ENCODE measurements at places on chromosomes 12 and 14.

DNA sequence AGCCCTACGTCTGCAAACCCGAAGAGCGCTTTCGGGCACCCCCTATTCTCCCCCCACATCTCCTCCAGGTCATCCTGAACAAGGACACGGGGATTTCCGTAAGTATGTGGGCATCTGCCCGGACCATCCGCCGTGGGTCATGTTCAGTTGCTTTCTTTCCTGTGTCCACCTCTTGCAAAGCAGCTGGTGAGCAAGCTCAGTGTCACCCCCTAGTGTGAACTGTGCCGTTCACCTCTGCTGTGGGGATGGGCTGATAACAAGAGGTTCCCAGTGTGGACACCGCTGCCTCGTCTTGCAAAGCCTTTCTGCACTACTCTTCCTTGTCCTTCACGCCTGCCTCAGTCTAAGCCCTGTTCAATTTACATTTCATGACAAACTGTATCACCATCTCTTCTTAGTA lies 8.6 kb downstream of the PRKAB1 start:
- DNase-seq, result no peak

DNA sequence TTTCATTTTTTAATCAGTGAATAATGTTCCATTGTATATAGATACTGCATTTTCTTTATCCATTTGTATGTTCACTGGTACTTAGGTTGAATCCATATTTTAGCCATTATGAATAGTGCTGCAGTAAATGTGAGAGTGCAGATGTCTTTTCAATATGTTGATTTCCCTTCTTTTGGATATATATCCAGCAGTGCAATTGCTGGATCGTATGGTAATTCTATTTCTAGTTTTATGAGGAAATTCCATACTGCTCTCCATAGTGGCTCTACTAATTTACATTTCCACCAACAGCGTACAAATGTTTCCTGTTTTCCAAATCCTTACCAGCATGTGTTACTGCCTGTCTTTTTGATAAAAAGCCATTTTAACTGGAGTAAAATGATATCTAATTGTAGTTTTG lies 288.5 kb upstream of the GARIN2 start:
- DNase-seq, result no peak

GRCh38 chr14:76638841-76639240 lies 122.4 kb upstream of the VASH1 start:
- DNase-seq, result no peak

- DNase-seq, result no peak
Measured at GRCh38 chr14:49970474-49971147, 77.7 kb downstream of the ARF6 start.

DNA sequence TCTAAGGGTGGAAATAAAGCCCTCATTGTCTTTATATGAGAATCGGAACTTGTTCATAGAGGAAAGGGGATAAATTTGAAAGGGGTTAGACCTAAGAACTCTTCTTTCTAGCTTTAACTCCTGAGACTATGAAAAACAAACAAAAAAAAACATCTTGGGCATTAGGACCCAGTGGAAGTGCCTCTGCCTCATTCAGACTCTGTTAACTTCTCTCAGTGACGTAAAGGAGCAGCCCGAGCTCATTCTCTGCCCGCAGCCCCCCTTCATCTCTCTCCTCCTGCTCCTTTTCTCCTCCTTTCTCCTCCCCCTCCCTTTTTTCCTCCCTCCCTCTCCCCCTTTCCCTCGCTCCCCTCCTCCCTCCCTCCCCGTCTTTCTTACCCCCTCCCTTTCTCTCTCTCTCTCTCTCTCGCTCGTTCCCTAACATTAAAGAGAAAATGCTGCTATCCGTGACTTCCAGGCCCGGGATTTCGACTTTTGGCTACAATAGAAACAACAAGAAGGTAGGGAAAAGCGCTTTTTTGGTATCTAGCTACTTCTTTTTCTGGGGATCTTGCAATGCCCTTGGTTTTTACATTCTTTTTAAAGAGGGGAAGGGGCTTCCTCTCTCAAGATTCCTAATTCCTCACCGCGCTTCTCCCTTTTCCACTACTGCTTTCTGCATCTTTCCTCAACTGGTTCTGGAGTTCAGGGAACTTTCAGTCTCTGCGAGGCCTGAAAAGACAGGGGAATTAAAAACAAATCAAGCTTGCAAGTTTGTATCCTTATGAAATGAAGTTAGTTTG lies at the start of gene RBMS2:
Gene RBMS2 (plus strand): TSS at position 231 of the 782 bp plus-strand sequence. CDS start 204 bp downstream, at position 435.
- peak; percentile 30 for DNase-seq

DNA sequence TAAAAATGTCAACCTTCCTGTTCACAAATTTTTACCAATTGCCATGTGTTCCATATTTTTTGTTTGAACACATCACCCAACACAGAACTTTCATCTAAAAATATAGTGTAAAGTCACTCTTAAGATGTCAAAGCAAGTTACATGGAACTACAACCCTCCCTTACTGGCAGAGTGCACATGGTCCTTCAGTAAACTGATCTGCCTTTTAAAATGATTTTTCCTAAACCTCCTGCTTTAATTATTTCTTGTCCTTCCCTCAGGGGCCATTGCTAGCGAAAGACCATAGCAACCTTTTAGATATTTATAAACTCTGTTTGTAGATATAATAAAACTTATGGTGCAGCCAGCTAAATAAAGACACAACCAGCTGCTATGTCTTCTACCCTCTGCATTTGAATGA lies 255.2 kb upstream of the FAR2 start:
- DNase-seq, result no peak

- no peak for DNase-seq
Measured at GRCh38 chr12:80353254-80353653, 90.8 kb upstream of the PTPRQ start.

DNA sequence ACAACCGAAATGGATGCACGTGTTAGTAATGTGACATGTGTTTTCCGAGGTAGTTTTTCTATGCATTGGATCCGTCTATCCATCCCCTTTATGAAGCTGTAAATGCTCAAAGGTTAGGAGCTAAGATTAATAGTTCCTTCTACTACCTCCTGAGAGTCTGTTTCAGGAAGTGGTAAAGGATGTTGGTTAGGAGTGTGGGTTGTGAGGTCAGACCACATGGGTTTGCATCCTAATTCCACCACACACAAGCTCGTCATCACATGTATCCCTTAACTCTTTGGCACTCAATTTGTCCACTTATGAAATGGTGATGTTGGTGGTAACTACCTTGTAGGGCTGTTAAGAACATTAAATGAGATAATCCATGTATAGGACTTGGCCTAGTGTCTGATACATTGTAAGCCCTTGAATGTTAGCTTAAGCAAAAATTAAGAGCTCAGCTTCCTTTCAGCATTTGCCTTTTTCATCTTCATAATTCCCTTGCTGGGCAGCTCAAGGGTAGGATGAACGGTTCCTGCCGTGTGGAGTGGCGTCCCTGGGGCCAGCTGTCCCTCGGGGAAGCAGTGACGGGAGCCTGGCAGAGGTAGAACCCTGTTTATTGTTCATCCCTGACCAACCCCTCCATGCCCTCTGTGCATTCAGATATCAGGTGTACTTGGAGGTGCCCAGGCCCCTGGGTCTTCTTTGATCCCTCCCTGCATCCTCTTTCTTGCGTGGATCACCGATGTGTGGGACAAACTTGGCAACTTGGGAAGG lies 52.3 kb downstream of the TSPAN9 start:
- no peak for DNase-seq

GRCh38 chr14:103022002-103022684 lies 35.2 kb downstream of the CDC42BPB start:
- no peak for DNase-seq

GRCh38 chr14:72519543-72519942 lies 374.4 kb downstream of the DPF3 start:
- no peak for DNase-seq

DNA sequence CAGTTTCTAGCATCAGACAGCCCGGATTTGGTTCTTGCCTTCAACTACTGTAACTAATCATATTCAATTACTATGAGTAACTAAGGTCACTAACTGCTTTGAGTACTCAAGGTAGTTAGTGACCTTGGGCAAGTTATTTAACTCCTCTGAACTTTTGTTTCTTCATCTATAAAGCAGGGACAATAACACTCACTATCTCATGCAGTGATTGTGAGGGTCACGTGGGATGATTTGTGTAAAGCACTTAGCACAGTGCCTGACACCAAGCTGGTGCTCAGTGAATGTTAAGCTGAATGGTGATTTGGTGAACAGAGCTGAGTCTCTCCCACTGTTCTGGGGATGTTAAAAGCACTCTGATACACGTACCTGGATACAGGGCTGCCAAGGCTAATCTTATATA lies 171.3 kb upstream of the PLXNC1 start:
- DNase-seq, result no peak

DNA sequence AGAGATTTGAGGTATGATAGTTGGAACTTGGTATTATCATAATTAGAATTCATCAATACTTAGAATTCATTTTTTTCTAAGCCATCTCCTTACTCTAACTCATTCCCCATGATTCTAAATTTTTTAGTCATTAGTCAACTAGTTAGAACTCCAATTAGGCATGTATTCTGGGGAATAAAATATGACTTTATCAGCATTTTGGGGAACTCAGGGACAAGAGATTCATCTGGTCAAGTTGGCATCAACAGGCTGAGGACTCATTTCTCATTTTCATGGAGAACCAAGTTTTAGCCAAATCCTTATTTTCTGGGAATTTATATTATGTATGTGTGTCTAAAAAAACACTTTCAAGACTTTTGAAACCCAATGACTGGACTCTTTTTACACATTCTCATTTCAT lies 29.2 kb downstream of the DIP2B start:
- no peak for DNase-seq

GRCh38 chr14:102601378-102601925 lies 9.0 kb downstream of the RCOR1 start:
- DNase-seq, result no peak

- no peak for DNase-seq
Measured at GRCh38 chr12:31322801-31323207, 3.1 kb downstream of the SINHCAF start.

- no peak for DNase-seq
Measured at GRCh38 chr12:132475304-132476037, 14.5 kb upstream of the FBRSL1 start.

GRCh38 chr14:100221533-100222223 lies 17.3 kb upstream of the YY1 start:
- no peak for DNase-seq
